ENCODE measurements at places on chromosomes 3 and 15. TPM values are rescaled to one million over a fixed set of nuclear protein-coding genes. Genes with fewer than 3 reads are reported as not detected.

DNA sequence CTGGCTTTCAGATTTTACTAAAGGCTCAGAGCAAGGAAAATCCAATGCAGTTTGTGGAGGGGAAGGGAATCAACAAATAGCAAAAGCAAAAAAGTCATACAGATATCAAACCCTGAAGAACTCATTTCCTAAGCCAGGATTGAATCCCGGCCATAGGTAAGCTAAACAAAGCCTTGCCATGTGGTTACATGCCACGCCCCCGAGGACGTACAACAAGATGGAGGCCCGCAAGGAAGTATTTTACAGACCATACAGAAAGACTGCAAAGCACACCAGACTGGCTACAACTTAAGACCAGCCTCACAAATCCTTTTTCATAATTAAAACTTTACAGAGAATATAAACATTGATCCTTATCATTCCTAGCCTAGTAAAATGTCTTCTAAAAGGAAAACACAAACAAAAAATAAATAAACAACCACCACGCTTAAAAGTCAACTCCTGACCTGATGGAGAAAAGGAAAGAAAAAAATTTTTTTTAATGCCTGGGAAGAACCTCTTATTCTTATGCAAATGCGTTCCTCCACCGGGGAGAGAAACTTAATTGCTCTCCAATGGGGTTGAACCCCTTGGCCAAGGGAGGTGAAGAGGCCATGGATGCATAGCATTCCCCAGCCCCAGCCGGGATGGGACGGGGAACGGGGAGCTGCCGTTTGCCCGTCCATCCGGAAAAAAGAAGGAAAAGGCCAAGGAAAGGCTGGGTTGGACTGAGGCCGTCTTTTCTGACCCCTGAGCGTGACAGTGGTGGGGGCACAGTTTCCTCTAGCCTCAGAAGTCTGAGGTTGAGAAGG is 39.3 kb downstream of the IL1RAP start:
- no peak overlapping the region for H3K27ac ChIP-seq
- no peaks in the 10 kb centered on the region for H3K36me3 ChIP-seq
- no peak overlapping the region for H3K4me3 ChIP-seq
- no peaks in the 10 kb centered on the region for H3K4me1 ChIP-seq
- DNase-seq = no peak
- H3K27me3 ChIP-seq = no peaks in the 10 kb centered on the region

- H3K4me3 ChIP-seq = no peak overlapping the region
- no peaks in the 10 kb centered on the region for H3K36me3 ChIP-seq
- H3K27me3 ChIP-seq = no peaks in the 10 kb centered on the region
- H3K4me1 ChIP-seq = peaks cover 13% of the 10 kb centered on the region
Measured at GRCh38 chr15:68653801-68654200, 75.0 kb downstream of the CORO2B start.

- no peaks in the 10 kb centered on the region for H3K4me1 ChIP-seq
- no peak for DNase-seq
- no peaks in the 10 kb centered on the region for H3K27me3 ChIP-seq
- H3K36me3 ChIP-seq = no peaks in the 10 kb centered on the region
- H3K27ac ChIP-seq = no peak overlapping the region
- H3K4me3 ChIP-seq = no peak overlapping the region
Measured at GRCh38 chr3:47664519-47664918, 85.9 kb upstream of the CSPG5 start.

- H3K36me3 ChIP-seq = no peaks in the 10 kb centered on the region
- H3K4me3 ChIP-seq = no peak overlapping the region
- peaks cover 100% of the 10 kb centered on the region for H3K4me1 ChIP-seq
Measured at GRCh38 chr15:31347067-31347975, 20.7 kb downstream of the KLF13 start.

- peak overlapping the region; percentile 92 for H3K27ac ChIP-seq
- peaks cover 47% of the 10 kb centered on the region for H3K4me1 ChIP-seq
- H3K36me3 ChIP-seq = no peaks in the 10 kb centered on the region
- DNase-seq = peak; percentile 92
- H3K4me3 ChIP-seq = no peak overlapping the region
Measured at GRCh38 chr3:177813322-177813721, 616.0 kb upstream of the TBL1XR1 start.

- H3K27me3 ChIP-seq = no peaks in the 10 kb centered on the region
- DNase-seq = no peak
- no peaks in the 10 kb centered on the region for H3K36me3 ChIP-seq
- H3K4me3 ChIP-seq = no peak overlapping the region
- no peak overlapping the region for H3K27ac ChIP-seq
- peaks cover 4% of the 10 kb centered on the region for H3K4me1 ChIP-seq
Measured at GRCh38 chr15:57333487-57333886, 42.8 kb upstream of the CGNL1 start.

GRCh38 chr15:62342959-62343358 is 177.9 kb upstream of the C2CD4B start:
- H3K27me3 ChIP-seq = no peaks in the 10 kb centered on the region
- no peaks in the 10 kb centered on the region for H3K36me3 ChIP-seq
- H3K27ac ChIP-seq = no peak overlapping the region
- no peak overlapping the region for H3K4me3 ChIP-seq

DNA sequence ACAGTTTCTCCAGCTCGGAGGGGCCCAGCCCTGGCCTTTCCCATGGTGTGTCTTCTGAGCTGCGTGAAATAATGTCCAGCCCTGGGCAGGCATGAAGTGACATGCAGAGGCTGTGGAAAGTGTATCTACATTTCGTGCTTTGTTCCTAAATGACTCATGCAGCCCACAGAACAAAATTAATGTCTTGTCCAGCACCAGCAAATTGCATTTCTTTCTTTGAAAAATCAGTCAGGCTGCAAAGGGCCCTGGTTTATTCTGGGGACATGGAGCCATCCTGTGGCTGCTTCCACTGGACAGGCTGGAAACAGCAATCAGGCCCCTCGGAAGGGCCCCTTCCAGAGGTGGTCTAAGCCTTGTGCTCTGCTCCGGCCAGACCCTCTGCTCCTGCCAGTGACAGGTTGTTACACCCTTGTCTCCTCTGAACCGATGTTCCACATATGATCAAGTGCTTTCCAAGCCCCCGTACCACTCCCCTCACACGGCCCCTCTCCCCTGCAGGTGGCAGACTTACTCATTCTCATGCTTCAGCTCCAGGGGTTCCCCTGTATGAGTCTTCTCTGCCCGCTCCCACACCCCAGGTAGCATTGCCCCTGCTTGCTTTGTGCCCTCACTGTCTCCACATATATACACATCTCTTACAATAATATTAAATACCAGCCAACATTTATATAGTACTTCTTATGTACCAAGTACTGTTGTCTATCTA is 33.7 kb downstream of the CRYGS start:
- no peak overlapping the region for H3K4me3 ChIP-seq
- DNase-seq = no peak
- H3K36me3 ChIP-seq = no peaks in the 10 kb centered on the region
- H3K4me1 ChIP-seq = no peaks in the 10 kb centered on the region
- no peaks in the 10 kb centered on the region for H3K27me3 ChIP-seq

DNA sequence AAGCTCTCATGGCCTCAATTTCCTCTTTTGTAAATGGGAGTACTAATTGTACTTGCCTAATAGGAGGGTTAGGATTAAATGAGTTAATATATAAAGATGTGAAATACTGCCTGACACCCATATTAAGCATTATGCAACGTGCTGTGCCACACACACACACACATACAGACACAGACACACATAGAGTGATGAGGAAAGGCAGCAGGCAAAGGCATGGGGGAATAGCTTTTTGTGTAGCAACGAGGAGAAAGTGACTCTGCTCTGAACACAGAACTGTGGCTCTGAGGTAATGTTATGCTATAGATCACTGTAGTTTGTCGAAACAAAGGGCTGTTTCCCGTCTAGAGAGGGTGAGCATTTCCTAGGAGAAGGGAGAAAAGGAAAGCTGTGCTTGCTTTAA is 233.3 kb upstream of the SLCO3A1 start:
- H3K4me1 ChIP-seq = no peaks in the 10 kb centered on the region
- DNase-seq = no peak
- H3K36me3 ChIP-seq = no peaks in the 10 kb centered on the region
- H3K27ac ChIP-seq = no peak overlapping the region

GRCh38 chr3:64387688-64388087 is 162.4 kb upstream of the PRICKLE2 start:
- no peaks in the 10 kb centered on the region for H3K36me3 ChIP-seq
- H3K4me1 ChIP-seq = no peaks in the 10 kb centered on the region
- H3K4me3 ChIP-seq = no peak overlapping the region
- DNase-seq = no peak
- no peak overlapping the region for H3K27ac ChIP-seq

Gene AMIGO3
- total RNA-seq = 0.40 TPM

Gene NMB
- 12.9 TPM for total RNA-seq
